ENCODE measurements at places on chromosomes 7 and 10.
A peak's percentile ranks its signal among the peaks of the same experiment; 100 is the strongest.

DNA sequence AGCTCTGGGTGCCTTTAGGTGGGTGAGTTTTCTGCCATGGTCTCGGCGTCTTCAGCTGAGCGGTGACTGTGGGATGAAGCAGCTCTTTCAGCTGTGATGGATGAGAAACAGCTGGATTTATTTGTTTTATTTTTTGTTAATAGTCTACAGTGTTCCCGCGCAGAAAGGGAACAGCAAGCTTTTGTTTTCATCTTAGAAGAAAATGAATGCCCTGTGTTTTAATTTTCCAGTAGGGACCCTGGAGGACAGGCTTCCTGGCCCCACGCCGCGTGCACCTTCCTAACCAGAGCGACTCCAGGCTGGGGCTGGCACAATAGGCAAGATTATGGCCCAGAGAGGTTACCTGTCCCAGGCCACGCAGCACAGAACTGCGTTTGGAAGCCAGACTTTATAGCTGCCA lies 57.6 kb downstream of the GTF2IRD1 start:
- no peak for DNase-seq

GRCh38 chr10:75718991-75719390 lies 287.6 kb downstream of the LRMDA start:
- no peak for DNase-seq

DNA sequence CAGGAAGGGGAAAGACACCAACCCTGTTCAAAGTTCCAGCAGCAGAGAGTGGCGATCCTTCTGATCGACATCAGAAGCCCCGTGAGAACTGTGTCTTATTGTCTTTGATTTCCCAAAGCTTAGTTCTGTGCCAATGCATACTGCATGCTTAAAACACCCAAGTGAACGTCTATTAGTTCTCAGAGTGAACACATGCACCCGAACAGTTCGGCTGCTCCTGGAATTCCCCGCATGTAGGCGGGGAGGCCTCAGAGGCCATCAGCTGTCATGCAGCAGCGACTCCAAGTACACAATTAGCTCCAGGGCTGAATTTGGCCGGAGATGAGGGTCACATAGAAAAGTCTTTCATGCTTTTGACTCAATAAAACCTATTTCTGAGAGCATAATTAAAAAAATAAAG lies 276.9 kb downstream of the ZMYND11 start:
- DNase-seq = no peak

GRCh38 chr10:86079088-86079487 lies 287.5 kb downstream of the GRID1 start:
- DNase-seq = no peak

GRCh38 chr7:117270371-117270770 lies 52.5 kb downstream of the WNT2 start:
- DNase-seq = no peak

GRCh38 chr10:21497177-21497807 lies 28.2 kb downstream of the SKIDA1 start:
- DNase-seq = peak; percentile 78

GRCh38 chr7:101399759-101400158 lies 37.1 kb downstream of the COL26A1 start:
- DNase-seq = no peak

GRCh38 chr10:89952751-89953150 lies 251.4 kb downstream of the KIF20B start:
- no peak for DNase-seq

DNA sequence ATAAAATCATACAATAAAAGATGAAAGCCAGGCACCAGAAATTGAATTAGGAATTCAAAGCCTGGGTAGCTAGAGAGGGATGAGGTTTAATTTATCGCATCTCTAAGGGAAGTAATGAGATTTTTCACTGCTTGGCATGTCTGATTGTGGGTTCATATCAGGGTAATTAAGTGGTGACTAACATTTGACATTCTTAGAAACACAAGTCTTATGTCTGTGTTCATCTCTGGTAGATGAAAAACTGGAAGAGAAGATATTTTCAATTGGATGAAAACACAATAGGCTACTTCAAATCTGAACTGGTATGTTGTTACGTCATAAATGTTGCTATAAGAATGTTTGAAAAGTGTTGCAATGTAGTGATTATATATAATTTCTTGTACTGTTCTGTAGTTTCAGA lies 36.8 kb upstream of the ARMS2 start:
- DNase-seq = no peak

- no peak for DNase-seq
Measured at GRCh38 chr10:105691811-105692210, 1050.7 kb downstream of the SORCS3 start.

GRCh38 chr10:31604096-31604495 lies 285.1 kb downstream of the ZEB1 start:
- no peak for DNase-seq

DNA sequence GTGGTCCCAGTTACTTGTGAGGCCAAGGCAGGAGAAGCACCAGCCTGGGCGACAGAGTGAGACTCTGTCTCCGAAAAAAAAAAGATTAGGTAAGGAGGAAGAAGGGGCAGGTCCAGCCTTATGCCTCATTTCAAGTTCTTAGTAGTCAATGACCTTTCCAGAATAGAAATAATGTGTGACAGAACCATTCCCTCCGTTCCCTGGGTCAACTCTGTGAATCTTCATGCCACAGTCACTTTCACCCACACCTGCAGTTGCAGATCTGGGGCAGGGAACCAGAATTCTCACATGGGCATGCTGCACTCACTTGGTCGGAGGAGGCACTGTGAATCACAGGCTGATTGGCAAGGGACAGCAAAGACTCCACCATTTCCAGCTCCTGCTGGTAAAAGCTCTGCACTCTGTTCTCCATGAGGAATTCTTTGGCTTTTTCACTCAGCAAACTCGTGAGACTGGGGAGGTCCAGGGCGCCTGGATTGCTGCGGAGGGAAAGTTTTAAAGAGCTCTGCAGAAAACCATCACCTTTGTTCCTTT lies 20.7 kb downstream of the STN1 start:
- DNase-seq = no peak

GRCh38 chr10:60816628-60817397 lies 38.5 kb downstream of the CDK1 start:
- peak; percentile 90 for DNase-seq

GRCh38 chr7:144086730-144087129 lies 652 bp downstream of the OR2A12 start:
- no peak for DNase-seq

DNA sequence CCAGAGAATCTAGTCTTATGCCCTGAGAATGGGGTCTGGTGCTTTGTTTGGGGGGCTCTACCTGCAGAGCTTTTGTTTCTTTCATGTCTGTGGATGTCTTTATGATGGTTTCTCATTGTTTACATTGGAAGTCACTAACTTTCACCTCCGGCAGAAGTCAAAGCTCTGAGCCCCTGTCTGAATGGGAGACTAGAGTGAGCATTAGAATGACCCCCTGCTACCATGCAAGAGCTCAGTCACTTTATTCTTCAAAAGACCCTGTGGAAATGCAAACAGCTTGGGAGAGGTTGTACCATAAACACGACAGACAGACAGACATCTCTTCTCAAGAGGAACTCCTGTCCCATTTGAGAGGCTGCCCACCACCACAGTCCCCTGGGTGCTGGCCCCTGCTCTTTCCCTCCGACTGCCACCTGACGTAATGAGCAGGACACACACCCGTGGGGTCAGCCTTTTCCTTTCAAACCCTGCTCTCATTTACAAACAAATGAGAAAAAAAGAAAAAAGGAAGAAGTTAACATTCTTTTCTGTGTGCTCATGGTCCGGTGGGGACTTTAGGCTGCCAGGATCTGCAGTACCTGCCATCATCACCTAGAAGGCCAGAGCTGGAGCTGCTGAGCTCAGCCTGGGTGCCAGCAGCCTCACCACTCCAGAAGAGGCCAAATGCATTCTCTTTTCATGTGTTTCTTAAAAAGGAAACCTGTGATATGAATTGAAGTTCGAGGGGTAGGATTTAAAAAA lies 91.6 kb downstream of the FZD1 start:
- peak; percentile 1 for DNase-seq

DNA sequence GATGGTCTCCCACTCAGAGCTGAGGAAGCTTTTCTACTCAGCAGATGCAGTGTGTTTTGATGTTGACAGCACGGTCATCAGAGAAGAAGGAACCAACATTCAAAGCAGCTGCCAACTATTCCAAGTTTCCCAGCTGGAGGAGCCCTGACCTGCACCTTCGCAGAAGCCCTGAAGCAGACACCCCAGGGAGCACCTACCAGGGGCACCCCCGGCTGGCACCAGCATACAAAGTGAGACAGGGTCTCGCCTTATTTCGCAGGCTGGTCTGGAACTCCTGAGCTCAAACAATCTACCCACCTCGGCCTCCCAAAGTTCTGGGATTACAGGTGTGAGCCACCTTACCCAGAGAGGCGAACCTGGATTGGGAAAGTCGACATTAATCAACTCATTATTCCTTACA lies 68.6 kb downstream of the KMT2C start:
- DNase-seq = no peak

DNA sequence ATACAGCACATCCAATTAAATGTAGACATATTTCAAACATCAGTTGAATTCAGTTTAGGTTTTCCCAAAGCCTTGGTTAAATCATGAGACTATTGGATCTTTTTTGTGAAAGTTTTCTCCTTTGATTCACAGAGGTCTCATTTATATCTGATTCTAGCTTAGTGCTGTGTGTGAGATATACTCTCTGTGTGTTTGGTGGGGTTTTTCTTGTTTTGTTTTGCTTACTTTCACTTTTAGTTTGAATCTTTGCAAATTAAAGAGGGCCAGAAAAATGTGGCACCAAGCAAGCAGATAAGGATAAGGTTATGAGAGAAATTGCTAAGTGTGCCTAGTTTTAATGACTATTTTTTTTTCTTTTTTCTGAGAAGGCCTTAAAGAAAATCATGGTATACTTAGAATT lies 12.6 kb upstream of the OR6B1 start:
- no peak for DNase-seq

- no peak for DNase-seq
Measured at GRCh38 chr7:125222596-125222995, 293.0 kb upstream of the POT1 start.

GRCh38 chr7:117020591-117020973 lies 67.3 kb downstream of the ST7 start:
- DNase-seq = no peak

DNA sequence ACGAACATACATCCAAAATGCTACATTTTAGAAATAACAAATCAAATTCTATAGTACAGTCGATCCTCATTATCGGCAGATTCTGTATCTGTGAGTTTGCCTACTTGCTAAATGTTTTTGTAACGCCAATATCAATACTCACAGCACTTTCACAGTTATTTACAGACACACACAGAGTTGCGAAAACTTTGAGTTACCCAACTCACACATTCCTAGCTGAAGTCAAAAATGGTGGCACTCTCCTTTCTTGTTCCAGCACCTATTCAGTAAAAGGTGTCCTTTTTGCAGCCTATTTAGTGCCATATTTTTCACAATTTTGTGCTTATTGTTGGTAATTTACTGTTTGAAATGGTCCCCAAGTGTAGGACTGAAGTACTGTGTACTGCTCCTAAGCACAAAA lies 161.7 kb downstream of the AKR1D1 start:
- no peak for DNase-seq

- DNase-seq = no peak
Measured at GRCh38 chr10:15868006-15868405, 7.7 kb upstream of the MINDY3 start.

GRCh38 chr10:69376662-69377061 lies 40.1 kb downstream of the TACR2 start:
- no peak for DNase-seq

DNA sequence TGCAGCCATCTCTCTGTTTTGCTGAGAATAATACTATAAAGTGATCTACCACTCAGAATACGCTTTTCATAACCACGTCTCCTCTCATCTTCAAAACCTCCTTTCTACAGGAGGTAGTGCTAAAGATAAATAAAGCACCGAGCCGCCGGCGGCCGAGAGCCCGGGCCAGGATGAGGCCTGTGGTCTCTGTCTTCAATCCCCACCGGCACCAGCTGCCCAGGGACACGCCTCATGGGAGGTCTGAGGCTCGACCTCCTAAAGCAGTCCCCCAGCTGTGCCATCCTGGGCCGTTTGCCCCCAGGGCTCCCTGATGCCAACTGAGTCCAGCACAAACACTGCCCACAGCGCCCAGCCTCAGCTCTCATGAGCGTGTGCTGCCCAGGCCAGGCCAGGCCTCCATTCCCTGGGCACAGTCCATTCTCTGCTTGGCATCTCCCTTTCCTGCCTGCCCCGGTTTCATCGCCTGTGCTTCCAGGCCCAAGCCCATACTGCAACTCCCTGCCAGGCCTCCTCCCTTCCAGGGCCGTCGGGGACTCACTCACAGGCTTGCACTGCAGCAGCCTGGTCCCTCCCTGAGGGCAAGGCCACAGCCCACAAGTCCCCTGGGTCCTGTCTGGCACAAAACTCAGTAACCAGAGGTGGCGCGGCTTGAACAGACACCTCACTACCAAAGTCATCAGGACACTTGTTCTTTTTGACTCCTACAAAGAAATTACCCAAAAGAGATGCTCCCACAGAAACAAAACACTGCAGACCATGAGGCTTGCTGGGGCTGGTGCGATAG lies 2.5 kb downstream of the INTS1 start:
- DNase-seq = no peak

- no peak for DNase-seq
Measured at GRCh38 chr7:155259866-155260497, 37.7 kb upstream of the INSIG1 start.

DNA sequence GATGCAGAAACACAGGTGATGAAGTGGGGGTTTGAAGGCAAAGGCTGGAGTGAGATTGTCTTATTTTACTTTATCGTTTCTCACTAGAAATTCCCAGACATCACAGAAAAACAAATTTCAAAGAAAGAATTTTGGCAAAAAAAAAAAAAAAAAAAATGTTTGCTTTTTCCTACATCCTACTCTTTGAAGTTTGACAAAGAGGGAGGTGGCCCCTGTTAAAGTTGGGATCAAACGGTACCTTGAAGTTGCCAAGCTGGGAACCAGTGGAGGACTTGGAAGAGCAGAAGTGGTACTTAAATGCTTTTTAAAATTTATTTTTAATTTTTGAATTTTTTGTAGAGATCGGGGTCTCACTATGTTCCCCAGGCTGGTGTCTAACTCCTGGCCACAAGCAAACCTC lies 63.9 kb upstream of the KIF5B start:
- no peak for DNase-seq

- peak; percentile 50 for DNase-seq
Measured at GRCh38 chr10:75428434-75429158, 2.8 kb upstream of the LRMDA start.

DNA sequence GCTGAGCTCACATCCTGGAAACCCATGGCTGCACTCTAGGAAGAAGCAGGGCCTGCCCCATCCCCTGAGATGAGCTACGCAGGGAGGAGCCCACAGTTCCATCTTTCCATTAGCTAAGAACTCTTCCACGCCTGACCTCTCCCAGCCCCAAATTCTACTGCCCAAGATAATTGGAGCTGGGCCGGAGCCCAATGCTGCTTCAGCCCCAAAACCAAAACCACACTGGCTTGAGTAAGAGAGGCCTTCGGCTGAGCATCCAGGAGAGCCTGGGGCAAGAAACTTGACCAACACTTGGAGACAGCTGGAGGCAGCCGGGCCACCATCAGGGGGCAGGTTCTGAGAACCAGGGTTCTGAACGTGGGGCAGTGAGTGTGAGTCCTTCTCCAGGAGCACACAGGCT lies 116.1 kb upstream of the ZMIZ1 start:
- DNase-seq = no peak
